Breast epithelium (tissue), 4 donors: ENCODE measurements at places on chromosomes 13 and 19. TPM values are rescaled to one million over a fixed set of nuclear protein-coding genes. Genes with fewer than 3 reads are reported as not detected.

- H3K36me3 ChIP-seq: no peaks in the 10 kb centered on the region
- H3K27me3 ChIP-seq: no peaks in the 10 kb centered on the region
- no peak for DNase-seq
- H3K4me3 ChIP-seq: no peak overlapping the region
- H3K27ac ChIP-seq: no peak overlapping the region
These were observed 35.5 kb upstream of the RXFP2 start for GRCh38 chr13:31703780-31704179.

DNA sequence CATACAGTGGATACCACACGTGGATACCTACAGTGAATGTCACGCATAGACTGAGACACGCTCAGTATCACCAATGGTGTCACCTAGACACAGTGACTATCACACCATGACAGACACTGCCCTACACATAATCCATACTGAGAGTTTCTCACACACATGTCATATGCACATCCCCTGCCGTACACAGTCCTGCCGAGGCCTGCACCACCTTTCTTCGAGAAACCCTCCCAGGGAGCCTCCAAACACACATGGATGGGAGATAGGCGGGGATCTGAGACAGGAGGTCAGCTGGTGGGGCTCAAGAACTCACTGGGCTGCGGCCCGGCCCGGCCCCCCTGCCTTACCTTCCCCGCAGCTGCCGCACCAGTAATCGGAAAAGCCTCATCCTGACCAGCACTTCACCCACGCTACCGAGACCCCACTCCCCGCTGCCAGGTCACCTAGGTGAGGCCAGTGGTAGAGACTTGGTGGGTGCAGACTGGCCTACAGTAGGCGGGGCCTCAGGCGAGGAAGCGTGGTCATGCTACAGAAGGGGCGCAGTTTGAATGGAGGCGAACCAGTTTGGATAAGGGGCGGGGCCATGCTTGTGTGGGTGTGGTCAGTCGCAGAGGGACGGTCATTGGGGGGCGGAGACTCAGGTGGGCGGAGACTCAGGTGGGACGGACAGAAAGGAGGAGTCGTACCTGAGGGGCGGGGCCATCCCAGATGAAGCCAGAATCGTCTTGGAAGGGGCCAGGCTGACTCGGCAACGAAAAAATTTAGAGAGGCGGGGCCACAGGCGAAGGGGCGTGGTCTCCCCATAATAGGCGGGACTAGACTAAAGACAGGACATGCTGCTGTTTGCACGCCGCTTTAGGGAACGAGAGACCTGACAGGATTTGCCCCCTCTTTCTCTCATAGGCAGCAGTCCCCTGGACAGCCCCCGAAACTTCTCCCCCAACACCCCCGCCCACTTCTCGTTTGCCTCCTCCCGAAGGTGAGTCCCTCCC is 2.1 kb downstream of the MAST1 start:
- H3K4me1 ChIP-seq: peaks cover 4% of the 10 kb centered on the region
- no peaks in the 10 kb centered on the region for H3K36me3 ChIP-seq
- H3K27me3 ChIP-seq: peaks cover 85% of the 10 kb centered on the region
- DNase-seq: peak; percentile 44
- no peak overlapping the region for H3K27ac ChIP-seq

DNA sequence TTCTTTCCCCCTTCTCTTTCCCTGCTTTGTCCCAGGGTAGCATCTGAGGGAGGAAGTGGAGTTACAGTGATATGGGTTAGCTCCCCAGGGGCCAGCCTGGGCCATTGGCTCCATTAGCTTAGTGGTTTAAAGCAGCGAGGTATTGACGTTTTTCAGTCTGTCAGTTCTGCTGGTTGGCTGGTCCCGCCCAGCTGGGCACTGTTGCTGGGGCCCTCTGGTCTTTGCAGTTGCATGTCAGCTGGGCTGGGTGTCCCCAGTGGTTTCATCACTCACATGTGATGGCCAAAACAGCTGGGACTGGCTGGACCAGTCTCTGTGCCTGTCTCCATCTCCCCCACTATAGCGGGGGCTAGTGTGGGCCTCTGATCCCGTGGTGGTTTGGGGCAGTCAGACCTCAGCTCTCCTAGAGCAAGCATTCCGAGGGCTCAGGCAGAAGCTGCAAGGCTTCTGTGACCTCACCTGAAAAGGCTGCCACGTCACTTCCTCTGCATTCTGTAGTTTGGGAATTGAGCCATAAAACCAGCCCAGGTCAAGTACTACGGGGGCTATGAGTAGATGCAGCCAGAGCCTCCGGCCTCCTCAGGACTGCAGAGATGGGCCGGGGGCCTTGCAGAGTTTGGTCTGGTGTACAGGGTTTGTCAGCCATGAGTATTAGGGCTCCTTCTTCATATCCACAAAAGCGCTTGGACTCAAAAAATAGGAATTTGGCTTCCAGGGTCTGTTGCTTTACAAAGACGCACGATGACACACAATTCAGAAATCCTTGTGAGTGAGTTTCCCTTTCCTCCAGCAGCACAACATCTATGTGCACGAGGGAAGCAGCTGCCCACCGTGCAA is 30.0 kb downstream of the TSSK6 start:
- peak overlapping the region; percentile 60 for H3K27ac ChIP-seq
- no peak for DNase-seq
- H3K27me3 ChIP-seq: no peaks in the 10 kb centered on the region
- no peak overlapping the region for H3K4me3 ChIP-seq
- H3K36me3 ChIP-seq: no peaks in the 10 kb centered on the region

DNA sequence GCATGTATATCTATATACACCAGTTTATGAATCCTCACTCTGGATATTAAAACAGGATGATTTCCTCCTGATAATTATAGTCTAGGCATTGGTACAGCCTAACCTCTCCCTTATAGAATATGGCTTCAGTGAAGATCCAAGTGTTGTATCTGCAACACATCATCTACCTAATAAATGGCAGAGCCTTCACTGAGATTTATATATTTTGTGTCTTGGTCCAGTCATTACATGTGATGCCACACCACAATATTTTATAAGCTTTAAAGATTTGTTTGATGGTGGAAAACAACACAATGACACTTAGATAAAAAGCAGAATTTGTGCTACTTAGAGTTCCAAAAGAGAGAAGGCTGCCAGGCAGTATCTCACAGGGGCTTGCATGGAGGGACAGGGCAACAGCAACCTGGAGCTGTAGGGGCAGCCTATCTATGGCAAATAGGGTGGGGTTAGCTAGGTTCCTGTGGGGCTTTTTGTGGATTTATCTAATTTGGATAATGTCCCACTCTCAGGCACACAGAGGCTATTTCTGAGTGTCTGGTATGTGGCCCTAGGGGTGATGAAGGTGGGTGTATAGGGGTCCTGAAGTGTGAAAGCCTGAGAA is 1736.7 kb upstream of the PRR20A start:
- no peak for DNase-seq
- no peaks in the 10 kb centered on the region for H3K27me3 ChIP-seq

DNA sequence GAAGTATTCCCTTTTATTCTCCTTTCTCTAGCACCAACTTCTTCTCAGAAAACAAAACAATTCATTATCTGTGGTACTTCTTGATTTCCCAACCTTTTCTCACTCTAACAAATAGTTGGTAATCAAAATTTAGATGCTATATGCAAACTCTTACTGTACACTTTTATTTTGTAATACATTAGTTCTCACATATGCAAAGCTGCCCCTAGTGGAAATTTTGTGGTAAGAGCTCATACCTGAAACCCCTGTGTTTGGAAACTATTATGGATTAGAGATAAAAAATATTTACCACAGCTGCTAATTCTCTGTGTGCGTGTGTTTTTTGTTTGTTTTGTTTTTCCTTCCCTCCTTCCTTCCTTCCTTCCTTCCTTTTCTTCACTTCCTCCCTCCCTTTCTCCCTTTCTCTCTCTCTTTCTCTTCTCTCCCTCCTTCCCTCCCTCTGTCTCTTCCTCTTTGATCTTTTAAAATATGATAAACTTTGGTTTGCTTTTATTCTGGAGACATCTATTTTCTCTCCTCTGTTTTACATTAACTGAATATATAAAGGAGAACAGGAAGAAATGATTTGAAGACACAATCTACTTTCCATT is 537.4 kb downstream of the SLITRK6 start:
- DNase-seq: no peak
- no peak overlapping the region for H3K4me3 ChIP-seq
- H3K4me1 ChIP-seq: no peaks in the 10 kb centered on the region

DNA sequence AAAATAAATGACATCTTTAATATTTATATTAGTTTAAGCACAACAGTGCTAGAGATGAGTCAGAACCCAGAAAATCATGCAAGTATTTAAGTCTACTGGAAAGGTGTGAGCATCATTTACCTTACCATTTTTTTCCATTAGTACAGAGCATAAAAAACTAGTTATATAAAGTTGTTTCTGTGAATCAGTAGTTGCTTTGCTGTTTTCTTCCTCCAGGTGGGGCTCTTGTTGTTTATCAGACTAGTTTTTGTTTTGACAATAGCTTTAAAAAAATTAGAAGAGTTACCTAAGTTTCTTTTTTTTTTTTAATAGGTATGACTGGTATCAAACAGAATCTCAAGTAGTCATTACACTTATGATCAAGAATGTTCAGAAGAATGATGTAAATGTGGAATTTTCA is 12.7 kb downstream of the SUGT1 start:
- no peak for DNase-seq
- no peaks in the 10 kb centered on the region for H3K36me3 ChIP-seq
- no peak overlapping the region for H3K4me3 ChIP-seq
- no peak overlapping the region for H3K27ac ChIP-seq
- no peaks in the 10 kb centered on the region for H3K27me3 ChIP-seq

DNA sequence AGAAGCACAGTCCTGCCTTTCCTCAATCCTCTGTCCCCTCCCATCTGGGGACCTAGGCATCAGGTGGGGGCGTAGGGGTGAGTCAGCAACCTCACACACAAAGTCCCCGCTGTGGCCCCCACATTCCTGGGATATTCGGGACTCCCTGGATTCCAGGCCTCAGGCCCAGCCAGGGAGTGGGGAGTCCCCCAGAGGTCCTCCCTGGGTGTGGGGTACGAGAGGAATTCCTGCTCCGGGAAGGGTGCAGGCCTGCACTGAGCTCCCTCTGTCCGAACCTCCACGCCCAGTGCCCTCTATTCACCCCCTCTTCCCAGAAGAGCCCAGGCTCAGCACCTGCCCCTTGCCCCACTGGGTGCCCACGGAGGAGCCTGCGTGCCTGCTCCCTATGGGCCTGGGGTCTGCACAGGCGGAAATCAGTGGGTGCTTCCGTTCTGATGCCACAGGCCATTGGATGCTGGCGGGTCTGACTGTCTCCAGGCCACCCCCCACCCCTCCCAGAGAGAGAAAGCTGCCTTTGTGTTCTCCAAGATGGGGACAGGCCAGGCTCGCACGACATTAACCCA is 3.4 kb downstream of the CADM4 start:
- peak overlapping the region; percentile 89 for H3K27ac ChIP-seq
- H3K36me3 ChIP-seq: no peaks in the 10 kb centered on the region
- H3K27me3 ChIP-seq: no peaks in the 10 kb centered on the region
- H3K4me1 ChIP-seq: no peaks in the 10 kb centered on the region
- no peak for DNase-seq

EBI3 gene
- 12.6 TPM for total RNA-seq

PABPC3 gene
- 0.32 TPM for total RNA-seq

PTH2 gene
- not detected for total RNA-seq

GIPR gene
- 0.16 TPM for total RNA-seq

CFAP97D2 gene
- not detected for total RNA-seq
